ENCODE measurements at places on chromosomes 13 and 19. TPM values are rescaled to one million over a fixed set of nuclear protein-coding genes. Genes with fewer than 3 reads are reported as not detected.

GRCh38 chr19:13315495-13315894, 165.3 kb downstream of the IER2 start:
- H3K27ac ChIP-seq = no peak overlapping the region
- no peak overlapping the region for H3K4me3 ChIP-seq
- H3K27me3 ChIP-seq = no peaks in the 10 kb centered on the region
- H3K4me1 ChIP-seq = no peaks in the 10 kb centered on the region

GRCh38 chr13:88707646-88708045, 1036.5 kb downstream of the SLITRK5 start:
- no peaks in the 10 kb centered on the region for H3K36me3 ChIP-seq
- no peaks in the 10 kb centered on the region for H3K4me1 ChIP-seq
- no peak overlapping the region for H3K27ac ChIP-seq
- DNase-seq = no peak
- H3K4me3 ChIP-seq = no peak overlapping the region

DNA sequence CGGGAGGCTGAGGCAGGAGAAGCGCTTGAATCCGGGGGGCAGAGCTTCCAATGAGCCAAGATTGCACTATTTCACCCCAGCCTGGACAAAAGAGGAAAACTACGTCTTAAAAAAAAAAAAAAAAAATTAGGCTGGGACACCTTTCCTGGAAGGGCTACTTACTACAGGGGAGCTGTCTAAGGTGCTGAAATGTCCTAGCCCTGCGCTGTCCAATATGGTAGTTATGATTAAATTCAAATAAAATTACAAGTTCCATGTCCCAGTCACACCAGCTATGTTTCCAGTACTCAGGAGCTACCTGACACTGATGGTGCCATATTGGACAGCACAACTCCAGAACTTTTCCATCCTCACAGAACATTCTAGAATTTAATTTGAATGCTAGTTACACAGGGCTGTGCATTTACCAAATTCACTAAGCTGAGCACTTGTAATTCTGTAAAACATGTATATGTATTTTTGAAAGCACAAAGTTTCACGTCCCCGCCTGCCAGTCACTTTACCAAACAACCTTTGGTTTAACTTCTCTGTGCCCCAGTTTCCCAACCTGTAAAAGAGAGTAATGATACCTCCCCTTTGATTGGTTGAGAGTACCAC, 9.2 kb upstream of the ZSCAN22 start:
- no peak overlapping the region for H3K4me3 ChIP-seq
- peaks cover 42% of the 10 kb centered on the region for H3K36me3 ChIP-seq
- H3K27me3 ChIP-seq = no peaks in the 10 kb centered on the region
- H3K4me1 ChIP-seq = no peaks in the 10 kb centered on the region

DNA sequence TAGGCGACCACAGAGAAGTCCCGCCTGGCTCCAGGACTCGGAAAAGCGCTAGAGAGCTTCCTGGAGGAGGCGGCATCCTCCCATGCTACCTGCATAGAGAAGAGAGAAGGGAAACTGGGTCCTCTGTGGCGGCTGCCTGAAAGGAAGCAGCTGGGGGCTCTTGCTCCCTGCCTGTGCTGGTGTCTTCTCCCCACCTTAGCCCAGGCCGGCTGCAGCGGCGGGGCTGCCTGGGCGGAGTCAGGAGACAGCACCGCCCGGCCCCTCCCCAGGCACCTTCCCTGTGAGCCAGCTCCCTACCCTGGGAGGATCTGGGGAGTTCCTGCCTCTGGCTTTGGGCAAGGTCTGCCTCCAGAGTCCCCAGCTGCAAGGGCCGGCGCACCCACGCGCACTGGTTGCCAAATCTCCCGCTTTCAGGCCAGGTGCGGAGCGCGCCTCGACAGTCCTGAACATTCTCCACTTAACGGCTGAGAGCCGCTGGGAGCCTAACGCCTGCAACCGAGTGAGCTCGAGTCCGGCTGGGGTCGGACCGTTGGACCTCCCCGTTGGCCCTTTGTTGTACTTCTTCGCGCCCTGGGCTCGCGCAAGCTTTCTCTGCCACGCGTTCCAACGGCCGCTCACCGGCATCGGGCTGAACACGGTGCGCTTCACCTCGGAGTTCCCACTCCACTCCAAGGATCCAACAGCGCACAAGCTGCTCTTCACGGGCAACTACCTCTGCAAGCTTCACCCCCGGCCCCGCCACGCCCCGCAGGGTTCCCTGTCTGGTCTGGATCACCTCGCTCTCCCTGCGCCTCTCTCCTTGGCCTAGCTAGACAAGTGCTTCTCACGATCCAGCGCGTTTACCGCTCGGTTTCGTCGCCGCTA, 21.8 kb upstream of the ZNF30 start:
- no peak overlapping the region for H3K27ac ChIP-seq
- H3K4me1 ChIP-seq = no peaks in the 10 kb centered on the region
- H3K27me3 ChIP-seq = peaks cover 39% of the 10 kb centered on the region
- DNase-seq = peak; percentile 11
- no peak overlapping the region for H3K4me3 ChIP-seq

Gene KDM4B
- polyA plus RNA-seq = 8.1 TPM

Gene RSPH6A
- polyA plus RNA-seq = 0.07 TPM

Gene ZNF20
- polyA plus RNA-seq = 2.8 TPM

Gene KIR3DL1
- not detected for polyA plus RNA-seq

Gene ZNF562
- polyA plus RNA-seq = 2.4 TPM

Gene GRK1
- polyA plus RNA-seq = not detected

All from small intestine (tissue), 16 donors.